Fibroblast of skin of right biceps (primary cell): ENCODE measurements at places on chromosomes 5 and 9.
A peak's percentile ranks its signal among the peaks of the same experiment; 100 is the strongest.

DNA sequence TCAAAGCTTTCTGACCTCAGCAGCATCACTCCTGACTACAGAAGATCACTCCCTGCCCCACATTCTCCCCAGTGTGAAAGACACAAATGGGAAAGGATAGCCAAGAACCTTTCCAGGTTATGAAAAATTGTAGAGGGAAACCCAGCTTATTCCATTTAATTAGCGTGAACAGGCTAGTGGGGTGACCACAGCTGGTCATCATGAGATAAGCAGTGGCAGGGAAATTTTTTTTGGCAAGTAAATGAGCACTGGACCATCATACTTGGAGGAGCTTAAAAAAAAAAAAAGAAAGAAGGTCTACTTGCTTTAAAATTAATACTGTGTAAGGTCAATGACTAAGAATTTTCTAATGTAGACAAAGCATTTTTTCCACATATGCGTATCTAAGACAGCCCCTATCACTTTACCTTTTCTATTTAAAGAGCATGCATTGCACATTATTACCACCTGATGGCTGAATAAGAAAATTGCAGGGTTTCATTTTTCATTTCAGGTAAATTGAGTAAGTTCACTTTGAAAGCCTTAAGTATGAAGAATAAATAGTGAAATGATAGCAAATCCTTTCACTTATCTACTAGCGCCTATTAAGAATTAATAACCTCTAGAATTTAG is 123.6 kb downstream of the ELAVL2 start:
- DNase-seq: no peak

GRCh38 chr9:118609355-118610044 is 759.7 kb downstream of the BRINP1 start:
- peak; percentile 66 for DNase-seq

- peak; percentile 41 for DNase-seq
Observed at GRCh38 chr5:32711681-32712480, 760 bp downstream of the NPR3 start.

- no peak for DNase-seq
Observed at GRCh38 chr9:3299872-3300271, 225.9 kb downstream of the RFX3 start.

- DNase-seq: no peak
Observed at GRCh38 chr5:16679863-16680262, 63.1 kb upstream of the RETREG1 start.

DNA sequence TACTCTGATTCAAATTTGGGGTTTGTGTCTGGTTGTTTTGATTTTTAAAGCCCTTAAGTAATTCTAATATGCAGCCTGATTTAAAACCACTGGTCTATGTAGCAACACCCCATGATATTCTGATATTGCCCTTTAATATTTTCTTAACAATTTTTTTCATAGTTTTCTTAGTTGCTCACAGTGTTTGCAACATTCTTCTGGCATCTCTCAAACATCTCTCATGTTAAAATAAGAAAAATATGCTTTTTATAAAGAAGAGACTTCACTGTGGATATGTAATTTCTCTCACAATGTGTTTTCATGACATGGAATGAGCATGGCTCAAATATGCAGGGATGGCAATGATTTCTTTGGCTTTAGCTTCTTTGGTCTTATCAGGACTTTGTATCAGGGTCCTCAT is 183.7 kb downstream of the TAF11L14 start:
- peak; percentile 65 for DNase-seq

DNA sequence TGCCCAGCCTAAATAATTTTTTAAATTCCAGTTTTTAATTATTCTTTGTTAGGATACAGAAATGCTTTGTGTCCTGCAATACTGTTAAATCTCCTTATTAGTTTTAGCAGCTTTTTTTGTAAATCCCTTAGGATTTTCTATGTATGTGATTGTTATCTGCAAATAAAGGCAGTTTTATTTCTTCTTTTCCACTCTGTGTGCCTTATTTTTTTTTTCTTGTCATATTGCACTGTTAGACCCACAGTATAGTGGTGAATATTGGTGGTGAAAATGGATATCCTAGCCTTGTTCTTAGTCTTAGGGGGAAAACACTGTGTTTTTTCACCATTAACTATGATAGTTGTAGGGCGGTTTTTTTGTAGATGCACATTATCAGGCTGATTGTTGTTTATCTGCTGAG is 11.3 kb upstream of the KIAA1958 start:
- no peak for DNase-seq

DNA sequence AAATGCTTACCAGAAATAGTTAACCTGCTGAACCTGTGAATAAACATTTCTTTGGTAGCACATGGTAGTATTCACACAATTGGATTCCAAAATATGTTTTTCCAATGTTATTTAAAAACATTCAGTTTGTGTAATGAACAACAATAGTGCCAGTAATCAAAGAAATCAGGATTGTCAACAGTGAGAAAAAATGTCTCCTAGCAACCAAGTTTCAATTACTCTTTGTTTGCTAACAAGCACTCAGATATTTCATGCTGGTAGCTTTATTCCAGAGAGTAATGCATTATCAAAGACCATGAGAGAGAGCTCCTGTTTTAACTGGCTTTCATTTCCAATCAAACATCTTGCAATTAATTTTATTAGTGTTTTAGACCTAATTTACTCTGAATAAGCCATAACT is 768.1 kb upstream of the GRAMD2B start:
- no peak for DNase-seq

GRCh38 chr5:174533751-174534241 is 190.6 kb upstream of the MSX2 start:
- DNase-seq: peak; percentile 90

- DNase-seq: no peak
Observed at GRCh38 chr9:127634021-127634420, 21.9 kb downstream of the STXBP1 start.

GRCh38 chr9:17695482-17695881 is 116.6 kb downstream of the SH3GL2 start:
- DNase-seq: no peak

- peak; percentile 6 for DNase-seq
Observed at GRCh38 chr9:91332546-91333231, 29.0 kb downstream of the AUH start.

DNA sequence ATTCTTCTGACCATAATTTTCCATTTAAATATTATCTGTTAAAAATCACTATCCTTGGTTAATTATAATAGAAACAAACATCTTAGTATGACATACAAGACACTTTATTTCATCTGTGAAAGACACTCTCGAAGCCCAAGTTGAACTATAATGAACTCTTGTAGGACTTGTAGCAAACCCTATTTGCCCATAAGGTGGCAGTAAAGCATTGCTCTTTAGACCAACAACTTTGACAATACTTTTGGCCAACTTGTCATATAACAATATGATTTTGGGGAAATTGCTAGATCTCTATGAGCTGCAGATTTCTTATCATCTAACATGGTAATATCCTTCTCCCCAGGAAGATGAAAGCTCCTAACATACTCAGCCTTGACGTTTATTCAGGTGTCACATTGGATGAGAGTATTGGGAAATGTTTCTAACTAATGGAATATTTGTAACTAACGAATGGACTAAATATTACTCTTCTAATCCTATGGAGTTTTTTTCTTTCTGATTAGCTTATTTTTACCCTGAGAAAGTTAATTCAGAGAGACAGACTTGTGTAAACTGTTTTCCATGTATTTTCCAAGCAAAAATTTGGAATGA is 11.0 kb downstream of the SPINK14 start:
- DNase-seq: peak; percentile 36

GRCh38 chr5:116646611-116647289 is 72.1 kb upstream of the SEMA6A start:
- DNase-seq: no peak

- no peak for DNase-seq
Observed at GRCh38 chr5:69519285-69519684, 26.7 kb downstream of the OCLN start.

DNA sequence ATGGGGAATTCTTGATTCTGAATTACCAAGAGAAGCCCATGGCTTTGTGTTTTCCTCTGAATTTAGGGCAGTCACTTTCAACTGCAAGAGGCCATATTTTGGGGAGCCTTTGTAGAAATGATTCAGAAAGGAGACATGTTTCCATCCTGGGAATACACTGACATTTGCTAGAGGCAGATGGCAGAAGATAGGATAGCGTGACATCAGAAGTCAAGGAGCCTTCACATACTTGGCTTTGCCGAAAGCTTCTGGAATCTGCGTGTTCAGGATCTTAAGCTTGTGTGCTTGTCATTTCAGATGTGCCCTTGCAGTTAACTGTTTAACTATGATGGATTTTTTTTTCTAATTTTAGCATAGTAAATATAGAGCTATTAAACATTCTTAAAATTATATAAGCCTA is 296.2 kb downstream of the ARHGEF28 start:
- DNase-seq: no peak

DNA sequence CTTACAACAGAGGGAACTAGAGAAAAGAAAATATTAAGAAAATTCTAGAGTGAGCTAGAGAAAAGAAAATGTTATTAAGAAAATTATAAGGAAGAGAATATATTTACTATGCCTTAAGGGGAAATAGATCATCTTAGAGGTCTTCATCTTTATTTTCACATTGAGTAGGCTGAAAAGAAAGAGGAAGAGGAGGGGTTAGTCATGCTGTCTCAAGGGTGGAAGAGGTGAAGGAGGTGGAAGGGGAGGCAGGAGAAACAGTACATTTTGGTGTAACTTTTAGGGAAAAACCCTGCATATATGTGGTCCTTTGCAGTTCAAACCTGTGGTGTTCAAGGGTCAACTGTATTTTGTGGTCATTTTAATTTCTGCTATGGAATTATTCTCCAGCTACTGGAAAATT is 46.6 kb downstream of the PPIP5K2 start:
- DNase-seq: no peak

- DNase-seq: peak; percentile 75
Observed at GRCh38 chr9:109320742-109321448, at the start of gene EPB41L4B. EPB41L4B (minus strand) TSS chr9:109321059; CDS start chr9:109320446, 613 bp downstream.

- DNase-seq: peak; percentile 48
Observed at GRCh38 chr5:170427672-170428236, 38.6 kb upstream of the KCNMB1 start.

GRCh38 chr9:1208157-1208556 is 158.0 kb downstream of the DMRT2 start:
- DNase-seq: peak; percentile 81

DNA sequence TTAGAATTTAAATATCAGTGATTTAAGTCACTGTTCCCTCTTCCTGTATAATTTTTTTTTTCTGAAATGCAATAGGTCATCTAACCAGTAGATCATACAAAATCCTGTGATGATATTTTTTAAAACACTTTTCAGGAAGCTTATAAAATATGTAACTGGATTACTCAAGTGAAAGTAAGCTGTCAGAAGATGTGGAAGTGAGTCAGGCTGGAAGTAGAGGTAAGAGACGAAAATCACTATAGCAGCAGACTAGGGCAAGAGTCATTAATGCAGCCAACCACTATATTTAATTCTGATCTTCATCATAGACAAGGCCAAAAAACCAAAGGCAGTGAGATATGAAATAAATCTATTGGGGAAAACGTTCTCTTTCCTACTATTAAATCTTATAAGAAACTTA is 65.7 kb upstream of the C6 start:
- DNase-seq: no peak

- peak; percentile 39 for DNase-seq
Observed at GRCh38 chr5:105803431-105803830, 1867.3 kb downstream of the EFNA5 start.

- DNase-seq: no peak
Observed at GRCh38 chr5:138316355-138316754, 15.2 kb downstream of the CDC25C start.

DNA sequence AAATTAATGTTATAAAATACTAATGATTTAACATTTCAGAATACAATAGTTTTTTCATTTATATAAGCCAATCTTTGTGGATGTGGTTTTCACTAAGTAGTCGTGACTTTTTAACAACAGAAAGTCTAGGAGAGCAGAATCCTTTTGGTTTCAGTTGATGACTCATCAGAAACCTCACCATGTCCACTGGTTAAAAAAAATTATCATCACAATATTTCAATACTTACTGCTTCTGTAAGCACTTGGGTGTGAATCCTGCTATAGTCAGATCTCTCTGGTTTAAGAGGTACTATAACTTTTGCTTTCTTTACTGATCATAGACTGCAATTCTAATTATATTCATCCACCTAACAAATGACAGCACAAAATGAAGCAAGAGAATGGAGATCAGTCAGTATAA is 77.2 kb downstream of the MRPS30 start:
- no peak for DNase-seq
